Neural progenitor cell (in vitro differentiated cells): ENCODE measurements at places on chromosomes 4 and X. TPM values are rescaled to one million over a fixed set of nuclear protein-coding genes. Genes with fewer than 3 reads are reported as not detected.

The FDCSP gene
- not detected in 2 replicates for total RNA-seq

The PASD1 gene
- not detected in 2 replicates for total RNA-seq

The ALPK1 gene
- 0.19 and 0.41 TPM in 2 replicates for total RNA-seq

The DNAAF6 gene
- 0.07 TPM in 1 of 2 replicates, not detected in the other for total RNA-seq
